ENCODE measurements at places on chromosomes 13 and 19.

DNA sequence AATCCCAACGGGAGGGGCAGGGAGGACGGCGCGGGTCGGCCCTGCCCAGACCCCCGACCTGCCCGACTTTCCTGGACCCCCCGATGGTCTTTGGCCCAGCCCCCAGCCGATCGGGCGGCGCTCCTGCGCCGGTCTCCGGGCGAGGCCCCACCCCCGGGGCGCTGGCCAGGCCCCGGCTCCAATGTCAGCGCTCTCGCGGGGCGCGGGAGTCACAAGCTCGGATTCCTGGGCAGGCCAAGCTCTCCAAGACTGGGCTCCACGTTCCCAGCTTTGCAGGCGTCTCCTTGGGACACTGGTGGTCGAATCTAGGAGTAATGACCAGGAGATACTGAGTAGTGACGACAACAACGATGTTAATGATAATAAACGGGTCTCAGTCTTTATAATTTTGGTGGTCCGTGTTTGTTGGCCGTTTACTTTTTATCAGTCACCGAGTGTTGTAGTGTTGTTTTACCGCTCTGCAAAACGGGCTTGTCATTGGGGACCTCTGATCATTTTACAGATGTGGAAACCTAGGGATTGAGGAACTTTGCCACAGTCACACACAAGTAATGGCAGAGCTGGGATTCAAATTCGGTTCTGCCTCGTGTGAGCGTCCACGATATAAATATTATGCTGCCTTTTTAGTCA, 545 bp downstream of the RAD23A start:
- DNase-seq, result no peak

DNA sequence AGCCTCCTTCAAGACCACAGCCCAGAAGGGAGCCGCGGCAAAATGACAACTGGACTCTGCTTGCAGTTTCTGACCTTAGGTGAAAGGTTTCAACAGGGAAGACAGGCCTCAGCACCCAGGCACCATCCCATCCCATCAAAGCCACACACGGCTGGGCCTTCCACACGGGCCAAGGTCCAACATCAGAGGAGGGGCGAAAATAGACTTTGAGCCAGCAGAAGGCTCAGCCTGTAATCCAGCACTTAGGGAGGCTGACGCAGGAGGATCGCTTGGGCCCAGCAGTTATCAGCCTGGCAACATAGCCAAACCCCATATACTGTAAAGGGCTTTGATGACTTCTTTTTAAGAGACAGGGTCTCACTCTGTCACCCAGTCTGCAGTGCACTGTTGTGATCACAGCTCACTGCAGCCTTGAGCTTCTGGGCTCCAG, 26.8 kb upstream of the TINCR start:
- no peak for DNase-seq

DNA sequence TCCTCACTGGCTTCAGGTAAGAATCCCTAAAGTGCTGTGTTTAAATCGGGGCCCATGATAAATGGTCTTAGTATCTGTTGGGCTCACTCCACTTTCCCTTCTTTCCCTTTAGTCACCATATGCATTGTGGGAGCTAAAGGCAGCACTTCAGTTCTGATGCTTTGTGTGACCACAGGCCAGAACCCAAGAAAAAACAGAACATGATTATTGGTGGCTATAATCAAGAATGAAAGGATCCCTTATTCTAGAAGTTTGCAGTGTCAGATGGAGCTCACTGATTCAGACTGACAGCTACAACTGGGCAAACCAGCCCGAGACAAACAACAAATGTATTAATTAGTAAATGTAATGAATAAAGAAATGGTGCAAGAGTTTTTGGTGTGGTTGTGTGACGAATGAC, 57.3 kb upstream of the POMP start:
- DNase-seq, result no peak

- no peak for DNase-seq
Measured at GRCh38 chr13:99738626-99739025, 232.9 kb downstream of the ZIC5 start.

- DNase-seq, result no peak
Measured at GRCh38 chr19:35120898-35121297, 5.3 kb downstream of the FXYD3 start.

- DNase-seq, result no peak
Measured at GRCh38 chr13:40120288-40120687, 464.8 kb downstream of the COG6 start.

GRCh38 chr19:44735011-44735410, 13.5 kb upstream of the BCL3 start:
- no peak for DNase-seq

DNA sequence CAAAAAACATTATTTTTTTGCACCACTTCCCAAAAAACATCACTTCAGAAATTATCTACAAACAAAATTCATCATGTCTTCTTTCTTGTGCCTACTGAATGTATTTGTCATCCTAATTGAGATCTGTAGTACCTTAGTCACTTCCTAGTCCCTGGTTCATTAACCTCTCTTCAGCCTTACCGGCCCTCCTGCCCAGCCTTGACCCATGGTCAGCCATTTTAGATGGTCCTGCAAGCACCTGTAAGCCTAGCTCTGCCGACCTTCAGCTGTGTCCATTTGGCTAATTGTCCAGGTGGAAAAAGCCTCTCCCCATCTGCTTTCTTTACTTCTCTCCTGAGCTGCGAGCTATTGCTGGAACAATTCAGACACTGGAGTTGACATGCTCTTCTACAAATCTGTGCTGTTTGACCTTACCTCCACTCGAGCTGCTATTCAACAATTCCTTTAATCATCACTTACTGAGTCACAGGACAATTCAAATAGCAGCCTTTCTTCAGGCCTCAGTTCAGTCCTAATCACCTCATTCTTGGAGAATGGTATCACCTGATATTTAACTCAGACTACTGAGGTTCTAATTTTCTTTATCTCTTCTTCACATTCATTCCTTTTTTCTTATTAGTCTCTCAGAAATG, 882.5 kb downstream of the PCDH9 start:
- DNase-seq, result no peak

DNA sequence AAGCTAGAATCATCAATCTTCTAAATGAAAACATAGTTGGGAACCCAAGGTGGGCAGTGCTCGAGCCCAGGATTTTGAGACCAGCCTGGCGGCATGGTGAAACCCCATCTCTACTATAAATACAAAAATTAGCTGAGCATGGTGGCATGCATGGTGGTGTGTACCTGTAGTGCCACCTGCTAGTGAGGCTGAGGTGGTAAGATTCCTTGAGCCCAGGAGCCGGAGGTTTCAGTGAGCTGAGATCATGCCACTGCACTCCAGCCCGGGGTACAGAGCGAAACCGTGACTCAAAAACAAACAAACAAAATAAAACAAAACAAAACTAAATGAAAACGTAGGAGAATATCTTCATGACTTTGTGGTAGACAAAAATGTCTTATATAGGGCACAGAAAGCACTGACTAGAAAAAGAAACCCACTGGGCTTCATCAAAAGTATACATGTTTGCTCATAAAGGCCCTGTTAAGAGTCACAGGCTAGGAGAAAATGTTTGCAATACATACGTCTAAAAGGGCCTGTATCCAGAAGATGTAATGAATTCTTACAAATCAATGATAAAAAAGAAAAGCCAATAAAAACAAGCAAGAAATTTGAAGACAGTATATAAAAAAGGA, 353.6 kb downstream of the FGF9 start:
- no peak for DNase-seq

GRCh38 chr13:36750946-36751345, 68.1 kb upstream of the RFXAP start:
- no peak for DNase-seq

DNA sequence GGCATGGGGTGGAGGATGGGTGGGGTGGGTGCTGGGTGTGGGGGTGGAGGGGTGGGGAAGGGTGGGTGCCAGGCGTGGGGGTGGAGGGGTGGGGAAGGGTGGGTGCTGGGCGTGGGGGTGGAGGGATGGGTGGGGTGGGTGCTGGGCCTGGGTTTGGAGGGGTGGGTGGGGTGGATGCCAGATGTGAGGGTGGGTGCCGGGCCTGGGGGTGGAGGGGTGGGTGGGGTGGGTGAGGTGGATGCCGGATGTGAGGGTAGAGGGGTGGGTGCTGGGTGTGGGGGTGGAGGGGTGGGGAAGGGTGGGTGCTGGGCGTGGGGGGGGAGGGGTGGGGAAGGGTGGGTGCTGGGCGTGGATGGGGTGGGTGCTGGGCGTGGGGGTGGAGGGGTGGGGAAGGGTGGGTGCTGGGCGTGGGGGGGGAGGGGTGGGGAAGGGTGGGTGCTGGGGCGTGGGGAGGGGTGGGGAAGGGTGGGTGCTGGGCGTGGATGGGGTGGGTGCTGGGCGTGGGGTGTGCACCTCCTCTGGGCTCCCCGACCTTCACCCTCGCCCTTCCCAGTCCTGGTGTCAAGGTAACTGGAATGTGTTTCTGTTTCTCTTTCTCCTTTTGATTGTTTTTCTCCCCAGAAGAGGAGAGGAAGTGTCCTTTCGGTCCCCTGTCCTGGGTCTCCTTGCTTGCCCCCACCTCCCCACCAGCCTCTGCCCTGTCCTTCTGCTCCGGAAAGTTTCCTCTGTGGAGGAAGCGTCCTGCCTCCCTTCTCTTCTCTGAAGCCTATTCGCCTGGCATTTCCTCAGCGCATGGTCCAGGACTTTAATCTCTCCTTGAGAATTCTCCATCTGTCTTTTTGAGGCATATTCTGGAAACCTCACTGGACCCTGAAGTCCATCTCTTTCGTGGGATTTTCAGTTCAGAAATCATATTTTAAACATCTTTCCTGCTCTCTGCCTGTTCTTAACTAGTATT, 22.9 kb upstream of the CFAP97D2 start:
- no peak for DNase-seq

DNA sequence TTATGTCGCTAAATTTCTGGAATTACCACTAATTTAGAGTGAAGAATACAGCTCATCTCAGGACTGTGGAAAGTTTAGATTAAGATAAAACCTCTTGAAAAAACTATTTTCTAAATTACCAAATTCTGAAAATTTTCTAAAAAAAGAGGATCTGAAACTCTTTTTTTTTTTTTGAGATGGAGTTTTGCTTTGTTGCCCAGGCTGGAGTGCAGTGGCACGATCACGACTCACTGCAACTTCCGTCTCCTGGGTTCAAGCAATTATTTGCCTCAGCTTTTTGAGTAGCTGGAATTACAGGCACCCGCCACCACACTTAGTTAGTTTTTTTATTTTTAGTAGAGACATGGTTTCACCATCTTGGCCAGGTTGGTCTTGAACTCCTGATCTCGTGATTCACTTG, 16.6 kb upstream of the ZNF253 start:
- DNase-seq, result no peak

DNA sequence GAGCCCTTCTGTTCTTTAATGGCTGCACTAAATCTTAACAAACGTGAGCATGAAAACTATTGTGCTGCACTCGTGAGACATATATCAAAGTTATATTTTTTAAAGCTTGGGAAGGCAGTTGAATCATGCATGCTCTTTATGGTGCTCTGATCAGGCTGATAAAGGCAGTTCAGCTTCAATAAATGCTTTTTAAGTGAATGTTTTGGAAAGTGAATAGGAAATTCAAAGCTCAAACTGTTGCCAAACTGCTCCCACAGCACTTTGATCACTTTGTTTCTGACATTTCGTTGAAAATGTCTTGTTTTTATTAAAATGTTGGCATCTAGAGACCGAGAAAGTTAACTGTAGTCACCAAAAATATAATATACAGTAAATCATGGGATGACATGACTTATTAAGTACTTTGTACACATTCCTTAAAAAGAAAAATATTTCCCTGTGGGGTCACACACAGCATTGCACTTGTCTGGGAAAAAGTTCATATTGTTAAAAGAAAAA, 625.7 kb upstream of the PCDH9 start:
- DNase-seq, result no peak

GRCh38 chr13:28128030-28128429, 10.3 kb upstream of the PAN3 start:
- DNase-seq, result no peak

DNA sequence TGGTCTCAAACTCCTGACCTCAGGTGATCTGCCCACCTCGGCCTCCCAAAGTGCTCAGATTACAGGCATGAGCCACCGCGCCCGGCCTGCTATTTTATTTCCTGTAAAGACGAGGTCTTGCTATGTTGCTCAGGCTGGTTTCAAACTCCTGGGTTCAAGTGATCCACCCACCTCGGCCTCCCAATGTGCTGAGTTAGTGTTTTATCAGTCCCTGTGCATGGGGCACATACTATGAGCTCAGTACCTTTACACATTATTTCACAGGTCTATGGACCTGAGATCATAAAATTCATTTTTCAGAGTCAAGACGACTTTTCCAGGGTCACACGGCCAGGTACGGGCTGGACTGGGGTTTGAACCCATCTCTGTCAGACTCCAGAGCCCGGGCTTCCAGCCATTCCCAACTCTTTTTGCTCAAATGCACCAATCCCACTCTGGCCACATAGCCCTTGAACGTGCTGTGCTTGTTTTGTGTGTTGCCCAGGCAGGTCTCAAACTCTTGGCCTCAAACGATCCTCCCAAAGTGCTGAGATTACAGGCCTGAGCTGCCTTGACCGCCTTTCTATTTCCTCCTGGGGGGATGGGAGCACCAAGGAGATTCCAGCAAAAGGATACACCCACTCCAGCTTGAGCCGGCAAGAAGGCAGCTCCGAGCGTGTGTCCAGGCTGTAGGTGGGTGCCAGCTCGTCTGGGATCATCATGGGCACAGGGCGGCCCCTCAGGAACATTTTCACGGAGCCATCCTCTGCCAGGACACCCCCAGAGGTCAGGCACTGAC, 1.1 kb downstream of the EML2 start:
- no peak for DNase-seq

DNA sequence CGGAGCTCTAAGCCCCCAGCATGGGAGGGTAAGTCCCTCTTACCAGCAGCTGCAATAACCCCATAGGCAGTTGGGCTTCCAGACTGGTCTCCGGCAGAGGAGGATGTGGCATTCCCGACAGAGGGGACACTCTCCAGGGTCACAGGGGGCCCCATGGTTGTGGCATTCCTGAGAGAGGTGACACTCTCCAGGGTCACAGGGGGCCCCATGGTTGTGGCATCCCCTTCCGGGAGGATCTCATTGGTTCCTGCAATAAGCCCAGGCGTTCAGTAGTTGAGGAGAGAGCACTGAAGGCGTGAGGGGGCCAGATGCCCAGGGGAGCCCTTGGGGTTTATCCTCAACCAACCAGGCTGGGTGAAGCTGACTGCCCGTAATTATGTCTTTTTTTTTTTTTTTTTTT, 5.4 kb downstream of the CD320 start:
- DNase-seq, result no peak

GRCh38 chr19:30373593-30373992, 1.4 kb downstream of the ZNF536 start:
- DNase-seq, result no peak

DNA sequence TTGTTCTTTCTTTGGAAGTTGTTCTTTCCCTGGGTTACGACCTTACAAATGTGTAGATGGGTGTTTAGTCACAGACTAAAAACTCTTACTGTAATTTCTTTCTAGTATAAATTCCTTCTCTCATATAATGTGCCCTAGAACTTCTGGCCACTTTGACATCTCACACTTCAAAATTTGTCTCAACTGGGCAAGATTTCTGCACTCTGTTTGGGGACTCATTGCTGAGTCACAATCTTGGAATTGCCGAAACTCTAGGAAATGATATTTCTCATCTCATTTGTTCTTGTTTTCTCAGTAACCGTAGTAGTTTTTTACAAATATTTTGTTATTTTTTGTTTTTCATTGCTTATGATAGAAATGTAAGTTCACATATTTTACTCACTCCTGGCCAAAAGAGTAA, 2523.2 kb upstream of the PCDH20 start:
- no peak for DNase-seq
